Activated CD4-positive, alpha-beta T cell treated with anti-CD3 and anti-CD28 coated beads, Interleukin-2, Interleukin-4, amounts not matched to agents 100 ng/mL and 50 ng/mL, durations not matched to agents 16 hours and 8 hours (primary cell): ENCODE measurements at places on chromosomes 13 and 19.
A peak's percentile ranks its signal among the peaks of the same experiment; 100 is the strongest.

GRCh38 chr19:15137777-15138176, 30.6 kb downstream of the SYDE1 start:
- DNase-seq, result no peak

GRCh38 chr13:64633948-64634347, 2596.2 kb downstream of the PCDH9 start:
- DNase-seq, result no peak

DNA sequence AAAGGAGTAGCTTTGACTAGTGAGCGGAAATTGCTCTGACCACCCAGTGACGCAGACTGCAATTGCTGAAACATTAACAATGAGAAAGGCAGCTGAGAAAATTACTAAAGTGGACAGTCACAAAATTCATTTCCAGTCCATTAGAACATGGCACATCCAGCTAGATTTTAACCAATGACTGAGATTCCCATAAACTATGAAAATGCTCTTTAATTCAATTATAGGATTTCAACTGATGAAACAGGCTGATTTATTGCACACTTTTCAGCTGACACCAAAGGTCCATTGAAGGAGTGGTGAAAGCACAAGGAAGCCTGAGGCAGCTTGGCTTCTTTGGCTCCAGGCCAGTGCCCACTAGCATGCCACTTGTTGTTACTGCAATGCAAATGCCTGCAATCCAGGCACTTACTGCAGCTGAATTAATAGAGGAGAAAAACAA, 933.4 kb downstream of the SLITRK6 start:
- no peak for DNase-seq

DNA sequence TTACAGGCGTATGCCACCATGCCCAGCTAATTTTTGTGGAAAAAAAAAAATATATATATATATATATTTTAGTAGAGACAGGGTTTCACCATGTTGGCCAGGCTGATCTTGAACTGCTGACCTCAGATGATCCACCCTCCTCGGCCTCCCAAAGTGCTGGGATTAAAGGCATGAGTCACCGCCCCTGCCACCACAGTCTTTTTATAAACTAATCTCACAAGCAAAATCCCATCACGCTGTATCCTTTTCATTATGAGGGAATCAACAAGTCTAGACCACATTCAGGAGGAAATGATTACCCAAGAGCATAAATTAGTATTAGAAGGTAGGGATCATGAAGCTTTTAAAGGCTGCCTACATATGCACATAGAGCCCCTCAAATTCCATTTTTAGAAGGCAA, 210.6 kb upstream of the NBEA start:
- DNase-seq, result no peak

GRCh38 chr13:97003071-97003470, 8.8 kb upstream of the OXGR1 start:
- DNase-seq, result no peak

DNA sequence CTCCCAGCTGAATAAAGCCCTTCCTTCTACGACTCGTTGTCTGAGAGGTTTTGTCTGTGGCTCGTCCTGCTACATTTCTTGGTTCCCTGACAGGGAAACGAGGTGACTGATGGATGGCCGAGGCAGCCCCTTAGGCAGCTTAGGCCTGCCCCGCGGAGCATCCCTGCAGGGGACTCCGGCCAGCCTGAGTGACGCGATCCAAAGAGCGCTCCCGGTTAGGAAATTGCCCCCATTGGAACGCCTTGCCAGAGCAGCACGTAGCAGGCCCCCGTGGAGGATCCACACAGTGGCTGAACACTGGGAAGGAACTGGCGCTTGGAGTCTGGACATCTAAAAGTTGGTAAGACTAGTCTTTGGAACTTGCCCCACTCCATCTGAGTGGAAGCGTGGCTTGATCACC, 296.8 kb upstream of the SGCG start:
- no peak for DNase-seq

DNA sequence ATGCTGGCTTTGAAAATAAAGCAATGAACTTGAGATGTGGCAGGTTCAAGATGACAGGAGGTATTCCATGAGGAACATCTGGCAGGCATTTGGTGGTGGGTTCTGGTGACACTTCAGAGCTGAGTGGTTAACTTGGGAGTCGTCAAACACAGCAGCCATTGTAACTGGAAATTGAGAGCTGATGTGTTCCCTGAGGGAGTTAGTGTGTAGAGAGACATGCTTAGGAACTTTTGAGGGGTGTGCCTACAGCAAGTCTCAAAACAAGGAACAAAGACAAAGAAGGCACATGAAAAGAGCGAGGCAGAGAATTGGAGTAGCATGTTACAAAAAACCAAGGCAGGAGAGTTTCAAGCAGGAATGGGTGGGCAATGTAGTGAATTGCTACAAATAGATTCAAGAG, 53.9 kb upstream of the KL start:
- no peak for DNase-seq

- no peak for DNase-seq
Observed at GRCh38 chr13:25136880-25137787, 35.0 kb downstream of the AMER2 start.

DNA sequence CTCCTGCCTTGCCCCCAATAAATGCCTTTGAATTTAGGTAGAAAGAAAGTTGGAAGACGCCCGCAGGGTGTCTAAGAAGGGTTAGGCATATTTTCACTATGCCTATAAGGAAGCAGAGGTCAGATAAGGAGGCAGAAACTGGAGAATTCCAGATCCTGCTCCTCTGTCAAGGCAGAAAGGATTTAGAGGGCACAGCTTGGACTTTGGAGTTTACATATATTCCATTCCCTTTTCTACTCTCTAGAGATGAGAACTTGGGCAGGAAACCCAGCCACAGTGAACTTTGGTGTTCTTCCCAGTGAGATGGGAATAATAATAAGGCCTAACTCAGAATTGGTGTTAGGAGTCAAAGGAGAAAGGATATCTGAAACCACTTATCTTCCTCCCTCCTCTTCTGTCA, 37.4 kb downstream of the CCNE1 start:
- no peak for DNase-seq

DNA sequence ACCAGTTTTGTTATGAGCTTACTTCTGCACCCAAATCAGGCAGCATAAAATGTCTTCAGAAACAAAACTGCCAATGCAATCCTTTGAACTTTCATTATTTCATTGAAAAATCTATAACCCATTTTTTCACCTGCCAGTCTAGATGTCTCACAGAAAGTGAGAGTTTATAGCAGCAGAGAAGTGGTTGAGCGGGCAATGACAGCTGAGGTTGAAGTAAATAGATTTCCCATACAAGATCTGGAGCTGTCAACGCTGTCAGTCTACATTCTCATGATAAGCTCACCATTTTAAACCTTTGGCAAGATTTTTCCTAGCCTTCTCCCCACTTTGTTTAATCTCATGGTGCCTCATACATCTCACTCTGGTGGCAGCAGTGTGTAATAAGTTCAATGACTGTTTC, 1144.9 kb upstream of the PCDH9 start:
- DNase-seq, result no peak

- peak; percentile 59 for DNase-seq
Observed at GRCh38 chr13:23679220-23679619, 109.0 kb downstream of the TNFRSF19 start.

GRCh38 chr13:67139551-67139950, 90.6 kb downstream of the PCDH9 start:
- DNase-seq, result no peak

- DNase-seq, result no peak
Observed at GRCh38 chr13:112747256-112747655, 57.4 kb downstream of the ATP11A start.

DNA sequence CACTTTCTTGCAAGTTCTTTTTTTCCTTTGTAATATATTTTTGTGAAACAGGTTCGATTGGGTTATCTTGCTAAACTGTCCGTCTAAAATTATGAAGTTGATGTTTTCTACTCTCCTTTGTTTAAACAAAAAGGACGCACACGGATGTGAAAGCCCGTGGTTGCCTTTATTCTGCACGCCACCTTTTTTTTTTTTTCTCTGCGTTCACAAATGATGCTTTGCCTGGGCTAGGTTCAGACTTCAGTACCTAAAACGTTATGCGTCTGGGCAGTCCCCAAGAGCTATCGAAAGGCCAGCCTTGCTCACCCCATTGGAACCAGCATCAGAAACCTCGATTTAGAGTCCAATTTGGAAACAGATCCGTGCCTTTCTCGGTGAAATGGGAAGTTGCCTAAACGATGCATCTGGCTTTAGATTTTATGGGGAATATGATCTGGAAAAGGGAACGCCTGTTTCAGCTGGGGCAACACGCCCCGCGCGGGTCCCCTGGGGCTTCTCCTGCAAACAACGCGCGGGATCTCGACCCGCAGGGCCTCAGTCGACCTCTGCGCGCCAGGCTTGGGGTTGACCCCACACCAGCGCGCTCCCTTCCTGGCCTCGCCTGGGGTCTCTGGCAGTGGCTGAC, 113.9 kb downstream of the KCNRG start:
- DNase-seq, result peak; percentile 19

- DNase-seq, result no peak
Observed at GRCh38 chr13:73412933-73413332, 354.1 kb downstream of the KLF5 start.

GRCh38 chr19:16566161-16566560, 6.1 kb downstream of the SLC35E1 start:
- peak; percentile 82 for DNase-seq

DNA sequence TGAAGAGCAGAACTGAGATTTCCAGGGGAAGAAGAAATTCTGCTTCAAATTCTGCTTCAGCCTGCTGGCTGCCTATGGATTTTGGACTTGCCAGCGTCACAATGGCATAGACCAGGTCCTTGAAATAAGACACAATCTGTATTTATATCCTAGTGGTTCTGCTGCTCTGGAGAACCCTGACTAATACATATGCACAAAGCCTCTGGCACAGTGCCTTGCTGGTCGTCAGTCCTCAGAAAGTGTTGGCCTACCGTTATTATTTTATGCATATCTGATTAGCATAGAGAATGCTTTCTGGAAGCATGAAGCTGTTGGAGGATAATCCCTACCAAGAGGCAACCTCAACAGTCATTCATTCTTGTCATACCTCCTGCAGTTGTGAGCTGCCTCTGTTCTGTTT, 213.7 kb downstream of the B3GLCT start:
- no peak for DNase-seq

DNA sequence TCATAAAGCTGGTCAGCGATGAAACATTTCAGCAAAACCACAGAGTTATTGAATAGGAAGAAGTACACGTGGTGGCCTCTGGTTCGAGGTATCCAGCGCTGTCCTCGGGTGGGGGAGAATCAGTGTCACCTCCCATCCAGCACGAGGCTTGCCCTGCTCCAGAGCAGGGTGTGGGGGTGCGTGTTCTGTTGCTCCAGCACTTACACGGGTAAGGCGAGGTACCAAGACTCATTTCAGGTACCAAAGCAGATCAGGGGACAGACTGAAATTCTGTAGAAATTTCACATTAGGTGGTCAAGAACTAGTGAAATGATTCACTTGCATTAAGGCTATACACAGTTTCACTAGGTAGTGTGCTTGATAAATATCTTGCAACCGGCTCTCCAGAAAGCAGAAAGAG, 164.2 kb upstream of the SOX1 start:
- no peak for DNase-seq

DNA sequence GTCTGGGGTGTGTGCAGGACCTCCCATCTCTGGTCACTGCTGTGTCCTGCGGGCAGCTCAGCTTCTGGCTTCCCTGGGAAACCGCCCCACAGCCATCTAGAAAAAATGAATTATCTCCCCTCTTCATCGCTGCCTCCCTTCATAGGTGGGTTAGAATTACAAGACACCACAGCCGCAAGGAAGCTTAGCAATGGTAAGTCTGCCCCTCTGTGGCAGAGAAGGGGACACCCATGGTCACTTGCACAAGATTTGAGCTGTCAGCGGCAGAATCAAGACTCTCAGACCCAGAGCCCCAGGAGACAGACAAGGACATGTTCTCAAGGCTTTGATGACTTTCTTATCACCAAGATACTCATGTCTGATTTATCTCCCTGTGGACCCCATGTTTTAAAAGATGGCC, 110.8 kb upstream of the PABPC3 start:
- no peak for DNase-seq

DNA sequence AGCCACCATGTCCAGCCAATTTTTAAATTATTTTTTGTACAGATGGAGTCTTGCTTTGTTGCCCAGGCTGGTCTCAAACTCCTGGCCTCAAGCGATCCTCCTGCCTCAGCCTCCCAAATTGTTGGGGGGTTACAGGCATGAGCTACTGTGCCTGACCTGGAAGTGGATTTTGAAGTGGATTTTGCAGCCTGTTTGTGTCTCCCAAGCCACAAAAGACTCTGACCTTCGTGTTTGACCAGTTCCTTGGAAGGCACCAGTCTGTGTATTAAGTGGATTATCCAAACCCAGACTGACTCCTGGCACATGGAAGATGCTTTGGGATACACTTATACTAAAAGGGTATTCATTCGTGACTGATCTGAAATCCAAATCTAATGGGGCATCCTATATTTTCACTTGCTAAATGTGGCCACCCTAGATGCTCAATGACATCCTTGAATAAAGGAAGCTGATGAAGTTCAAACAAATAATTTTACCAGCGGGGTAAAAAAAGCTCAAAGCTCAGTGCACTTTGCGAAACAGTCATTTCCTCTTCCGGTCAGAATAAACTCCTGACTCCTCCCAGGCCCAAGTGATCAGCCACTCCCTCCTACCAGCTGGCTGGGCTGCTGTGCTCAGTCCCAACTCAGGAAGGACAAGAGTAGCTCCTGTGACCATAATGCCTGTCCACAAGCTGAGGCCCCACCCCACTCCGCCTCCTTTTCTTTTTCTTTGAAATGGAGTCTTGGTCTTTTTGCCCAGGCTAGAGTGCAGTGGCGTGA, 32.6 kb upstream of the GATAD2A start:
- peak; percentile 66 for DNase-seq

DNA sequence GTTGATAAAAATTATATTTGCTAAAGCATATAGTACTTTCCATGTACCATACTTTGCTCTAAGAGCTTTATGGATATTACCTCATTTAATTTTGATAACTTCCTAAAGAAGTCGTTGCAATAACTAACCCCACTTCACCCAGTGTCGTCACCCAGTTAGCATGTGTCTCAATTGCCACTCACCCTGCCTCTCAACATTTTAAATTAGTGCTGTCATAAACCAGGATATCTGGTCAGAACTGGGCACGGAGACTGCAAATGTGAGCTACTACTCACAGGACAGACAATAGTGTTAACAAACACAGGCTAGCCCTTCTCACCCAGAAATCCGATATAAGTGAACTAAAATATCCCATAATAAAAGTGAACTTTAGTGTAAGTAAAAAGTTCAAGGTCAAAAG, 430.6 kb downstream of the KLF12 start:
- DNase-seq, result no peak

GRCh38 chr13:23796551-23796950, 92.6 kb downstream of the MIPEP start:
- DNase-seq, result no peak

- no peak for DNase-seq
Observed at GRCh38 chr19:50197348-50197747, 6.1 kb upstream of the MYH14 start.

DNA sequence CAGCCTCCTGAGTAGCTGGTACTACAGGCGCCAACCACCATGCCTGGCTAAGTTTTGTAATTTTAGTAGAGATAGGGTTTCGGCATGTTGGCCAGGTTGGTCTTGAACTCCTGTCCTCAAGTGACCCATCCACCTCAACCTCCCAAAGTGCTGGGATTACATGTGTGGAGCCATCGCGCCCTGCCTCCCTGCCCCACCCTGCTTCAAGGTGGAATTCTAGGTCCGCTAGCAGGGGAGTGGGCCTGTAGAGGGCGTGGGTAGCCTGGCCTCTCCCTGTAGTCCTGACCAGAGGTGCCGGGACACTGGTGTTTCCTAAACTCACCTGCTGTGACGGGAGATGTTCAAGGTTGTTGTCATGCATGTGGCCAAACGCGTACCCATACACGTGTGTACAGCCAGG, 398 bp downstream of the SLC25A41 start:
- no peak for DNase-seq
